Activated T-helper 1 cell treated with anti-CD3 and anti-CD28 coated beads, Interleukin-2, amount 50 U/mL, for 16 hours (primary cell): ENCODE measurements at places on chromosomes 7 and 10.

- no peak for DNase-seq
These were observed 45.5 kb upstream of the CCDC3 start for GRCh38 chr10:13046851-13047528.

- DNase-seq: no peak
These were observed 7.9 kb downstream of the GIMAP5 start for GRCh38 chr7:150745086-150745485.

- DNase-seq: no peak
These were observed 78.9 kb downstream of the VOPP1 start for GRCh38 chr7:55493408-55493807.

GRCh38 chr10:47370878-47371277 lies 13.2 kb downstream of the ZNF488 start:
- DNase-seq: no peak

- no peak for DNase-seq
These were observed 72.4 kb upstream of the SP4 start for GRCh38 chr7:21355406-21355874.

GRCh38 chr7:17663061-17663675 lies 277.1 kb downstream of the SNX13 start:
- DNase-seq: no peak

- DNase-seq: no peak
These were observed at the start of gene DLG5 for GRCh38 chr10:77926566-77927401. TSS of gene DLG5 (minus strand) at chr10:77926755. CDS start at chr10:77926520, 235 bp downstream.

GRCh38 chr10:71531485-71532446 lies 135.0 kb downstream of the CDH23 start:
- DNase-seq: no peak

GRCh38 chr10:103714232-103714891 lies 141.0 kb downstream of the SH3PXD2A start:
- no peak for DNase-seq

DNA sequence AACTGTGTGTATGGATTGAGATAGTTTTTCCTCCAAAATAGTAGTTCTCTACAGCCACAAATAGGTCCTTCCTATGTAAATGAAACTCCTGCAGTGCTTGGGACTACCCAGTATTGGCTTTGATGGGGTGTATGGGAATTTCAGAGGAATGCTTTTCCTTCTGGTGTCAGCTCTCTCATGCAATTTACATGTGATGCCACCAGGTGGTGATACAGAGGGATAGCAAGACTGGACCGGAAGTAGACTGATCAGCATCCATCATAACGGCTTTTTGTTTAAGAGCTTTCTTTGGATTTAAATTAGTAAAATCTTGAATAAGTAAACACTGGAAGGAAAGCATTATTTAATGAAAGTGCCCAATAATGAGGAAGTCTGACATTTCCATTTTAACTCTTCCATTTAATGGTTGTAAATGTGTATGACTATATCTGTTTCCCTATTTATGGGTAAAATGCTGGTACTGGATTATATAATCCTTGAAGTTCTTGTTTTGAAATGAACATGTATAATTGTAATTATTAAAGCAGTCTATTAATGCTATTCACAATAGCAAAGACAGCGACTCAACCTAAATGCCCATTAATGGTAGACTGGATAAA lies 22.7 kb downstream of the DYNC1I1 start:
- DNase-seq: no peak

GRCh38 chr10:114482480-114483304 lies 78.4 kb upstream of the AFAP1L2 start:
- DNase-seq: no peak

DNA sequence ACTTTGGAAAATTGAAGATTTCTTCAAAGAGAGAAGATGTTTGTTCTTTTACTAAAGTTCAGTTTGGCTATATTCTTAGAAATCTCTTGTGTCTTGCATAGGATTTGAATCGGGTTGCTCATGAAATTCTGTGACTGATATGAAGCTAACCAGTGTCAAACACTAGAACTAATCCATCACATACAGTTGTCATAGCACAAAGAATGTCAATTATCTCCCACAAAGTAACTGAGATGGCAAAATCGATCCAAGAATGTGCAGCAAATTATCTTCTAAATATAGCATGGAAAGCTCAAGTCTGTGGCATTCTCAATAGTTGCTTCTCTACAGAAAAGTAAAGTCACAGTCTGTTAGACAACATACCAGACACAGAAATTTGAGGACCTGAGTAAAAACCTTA lies 768.1 kb upstream of the LRRN3 start:
- no peak for DNase-seq

DNA sequence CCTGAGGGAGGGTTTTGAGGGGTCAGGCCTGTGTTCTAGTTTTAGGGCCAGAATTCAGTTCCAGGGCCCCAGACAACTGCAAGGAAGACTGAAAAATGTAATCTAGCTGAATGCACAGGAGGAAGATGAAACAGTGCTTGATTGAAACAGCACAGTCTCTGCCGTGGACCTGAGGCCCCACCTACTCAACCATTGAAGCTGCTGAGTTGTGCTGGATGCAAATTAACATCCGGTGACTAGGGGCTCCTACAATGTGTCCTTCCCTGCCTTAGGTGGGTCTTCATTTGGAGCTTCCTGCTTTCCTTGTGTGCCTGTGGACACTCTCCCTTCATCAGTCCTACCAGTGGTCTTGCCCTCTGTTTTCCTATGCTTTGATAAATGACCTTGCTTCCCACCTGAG lies 5.7 kb downstream of the GLRX3 start:
- no peak for DNase-seq

DNA sequence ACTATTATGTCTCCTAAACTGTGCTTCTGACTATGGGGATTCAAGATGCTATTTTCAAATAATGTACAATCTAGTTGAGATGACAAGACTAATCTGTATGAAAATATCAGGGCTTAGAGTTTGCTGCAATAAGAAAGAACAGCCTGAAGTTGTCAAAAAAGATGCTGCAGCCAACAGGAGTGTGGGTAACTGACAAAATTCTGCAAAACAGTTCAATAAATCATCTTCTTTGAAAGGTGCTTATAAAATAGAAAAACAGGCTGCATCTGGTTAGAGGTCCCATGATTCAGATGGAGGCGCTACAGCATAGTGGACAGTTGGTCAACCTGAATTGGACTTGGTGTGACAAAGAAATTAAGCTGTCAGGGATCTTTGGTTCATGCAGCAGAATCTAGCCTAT lies 511.0 kb downstream of the XPNPEP1 start:
- DNase-seq: no peak

DNA sequence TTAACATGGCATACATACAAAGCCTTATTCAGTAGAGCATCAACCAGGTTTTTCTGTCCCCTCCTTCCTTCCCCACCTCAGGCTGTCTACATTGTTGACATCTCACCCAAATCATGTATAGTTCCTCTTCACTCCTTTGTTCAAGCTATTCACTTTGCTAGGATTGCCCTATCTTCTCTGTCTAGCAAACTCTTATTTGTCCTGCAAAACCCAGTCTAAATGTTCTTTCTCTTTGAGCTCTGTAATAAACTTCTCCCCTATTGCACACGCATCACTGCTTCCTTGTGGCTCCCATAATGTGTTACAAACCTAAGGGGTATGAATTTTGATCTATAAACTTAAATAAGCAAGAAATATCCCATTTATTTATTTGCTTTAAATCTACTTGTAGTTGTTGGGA lies 36.8 kb downstream of the MYPN start:
- DNase-seq: no peak

GRCh38 chr7:114623146-114623545 lies 208.5 kb downstream of the FOXP2 start:
- no peak for DNase-seq

DNA sequence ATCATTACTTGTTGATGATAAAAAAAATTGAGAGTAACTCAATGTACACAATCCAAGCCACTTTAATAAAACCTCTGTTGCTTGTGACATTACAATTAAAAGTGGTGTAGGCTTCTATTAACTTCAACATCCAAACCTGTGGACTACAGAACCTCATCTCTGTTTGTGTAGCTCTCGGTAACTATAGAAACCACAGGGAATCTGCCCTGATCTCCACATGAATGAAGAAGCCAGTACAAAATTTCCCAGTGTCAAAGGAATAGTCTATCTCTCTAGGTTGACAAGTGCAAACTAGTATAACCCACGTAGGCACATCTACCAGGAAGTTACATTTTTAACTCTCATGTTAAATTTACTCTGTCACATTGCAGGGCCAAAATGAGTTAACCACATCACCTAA lies 204.3 kb downstream of the CHCHD3 start:
- no peak for DNase-seq

- no peak for DNase-seq
These were observed 38.5 kb downstream of the GOLGA7B start for GRCh38 chr10:97888134-97888533.

DNA sequence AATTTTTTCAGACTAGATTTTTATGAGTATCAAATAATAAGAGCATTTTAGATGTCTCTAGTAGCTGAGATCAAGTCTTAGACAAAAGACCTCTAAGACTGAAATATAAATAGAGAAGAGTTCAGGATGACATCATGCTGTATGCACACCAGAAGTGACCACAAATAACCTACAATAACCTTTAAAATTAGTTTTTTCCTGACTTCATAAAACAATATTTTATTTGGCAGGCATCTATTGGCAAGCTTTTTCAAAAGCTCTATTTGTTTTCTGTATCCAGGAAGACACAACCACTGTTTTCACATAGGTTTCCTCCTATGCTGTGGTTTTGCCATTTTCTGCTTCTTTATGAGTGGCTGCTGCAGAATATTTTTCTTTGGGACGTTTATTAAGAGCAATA lies 359.1 kb downstream of the CRPPA start:
- no peak for DNase-seq

DNA sequence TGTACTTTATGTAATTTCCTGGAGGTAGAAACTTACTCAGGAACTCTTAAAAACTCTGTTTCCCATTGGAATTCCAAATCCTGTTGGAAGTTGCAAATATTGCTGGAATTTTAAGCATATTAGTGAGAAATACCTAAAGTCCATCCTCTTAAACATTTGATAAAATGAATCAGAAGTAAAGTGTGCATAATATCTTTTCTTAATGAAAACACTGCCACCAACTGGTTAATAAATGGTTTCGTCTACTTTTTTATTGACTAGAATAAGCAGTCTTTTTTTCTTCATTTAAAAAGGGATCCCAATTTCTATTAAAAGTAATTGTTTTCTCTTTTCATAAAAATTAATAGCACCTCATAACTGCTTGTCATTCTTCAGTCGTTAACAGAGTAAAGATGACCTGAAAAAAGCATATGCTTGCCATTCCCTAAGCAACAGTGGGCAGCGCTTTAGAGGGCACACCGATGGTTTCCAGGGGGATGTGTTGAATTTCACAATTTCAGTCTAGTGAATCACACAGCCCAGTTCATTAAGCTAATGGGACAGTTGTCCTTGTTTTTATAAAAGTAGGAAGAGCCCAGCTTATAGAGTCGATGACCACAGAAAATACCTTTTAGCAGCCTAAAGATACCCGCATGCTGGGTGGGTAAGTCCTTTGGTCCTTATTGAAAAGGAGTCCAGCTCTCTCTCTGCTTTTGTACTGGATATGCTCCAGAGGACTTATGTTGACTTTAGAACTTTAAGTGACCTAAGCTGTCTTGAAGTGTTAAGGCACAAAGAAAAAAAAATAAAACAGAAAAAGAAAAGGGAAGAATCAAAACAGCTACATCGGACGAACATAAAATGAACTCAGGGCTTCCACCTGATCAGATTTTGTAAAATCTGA lies 28.5 kb downstream of the NPS start:
- DNase-seq: no peak

DNA sequence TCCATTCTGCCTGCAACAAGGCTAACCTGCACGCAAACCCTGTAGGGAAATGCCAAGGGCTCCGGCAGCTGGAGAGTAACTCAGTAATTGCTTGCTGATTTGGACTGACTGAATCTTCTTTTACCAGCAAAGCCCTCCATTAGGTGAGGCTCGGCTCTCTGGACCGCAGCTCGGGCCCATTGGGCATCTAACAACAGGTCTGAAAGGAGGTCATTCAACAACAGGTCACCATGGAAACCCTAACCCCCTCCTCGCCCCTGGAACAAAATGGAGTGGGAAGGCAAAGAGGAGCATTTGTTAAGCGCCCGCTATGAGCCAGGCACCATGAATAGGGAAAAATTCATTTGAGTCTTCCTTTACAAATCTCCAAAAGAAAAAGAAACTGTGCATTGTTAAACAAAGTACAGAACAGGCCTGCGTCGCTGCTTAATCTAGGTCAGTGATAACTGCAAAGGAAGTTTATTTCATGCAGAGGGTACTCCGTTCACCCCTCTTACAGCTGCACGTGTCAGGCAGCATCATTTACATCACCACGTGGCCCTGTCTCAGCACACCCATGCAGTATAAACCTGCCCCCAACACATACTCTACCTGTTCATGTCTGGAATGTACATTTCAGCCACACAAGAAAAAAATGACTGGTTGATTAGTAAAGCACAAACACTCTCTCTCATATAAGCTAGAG lies 248.8 kb upstream of the NEBL start:
- DNase-seq: no peak

GRCh38 chr10:17811146-17811865 lies 2.2 kb downstream of the MRC1 start:
- no peak for DNase-seq

GRCh38 chr7:117704063-117704462 lies 169.2 kb downstream of the CTTNBP2 start:
- no peak for DNase-seq

GRCh38 chr7:37714606-37715005 lies 31.0 kb downstream of the GPR141 start:
- DNase-seq: no peak

- no peak for DNase-seq
These were observed 29.7 kb downstream of the IL15RA start for GRCh38 chr10:5947471-5948207.

GRCh38 chr7:156368053-156368843 lies 272.3 kb upstream of the RNF32 start:
- no peak for DNase-seq

DNA sequence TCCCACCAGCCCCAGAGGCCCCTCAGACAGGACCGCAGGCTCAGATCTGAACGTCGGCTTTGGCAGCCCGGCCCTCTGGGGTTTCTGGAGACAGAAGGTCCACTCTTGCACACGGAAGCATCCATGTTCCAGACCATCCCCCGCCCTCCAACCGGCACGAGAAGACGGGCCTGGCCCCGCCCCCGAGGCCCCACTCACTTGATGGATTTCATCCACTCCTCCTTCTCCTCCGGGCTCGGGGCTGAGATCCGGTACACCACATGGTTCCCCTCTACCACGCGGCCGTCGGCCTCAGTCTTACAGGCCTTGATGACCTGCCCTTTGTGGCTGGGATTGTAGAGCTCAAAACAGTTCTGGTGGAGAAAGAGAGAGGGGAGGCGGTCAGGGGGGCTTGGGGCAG lies 107.3 kb downstream of the CYTH3 start:
- DNase-seq: no peak
